Right atrium auricular region (tissue), 2 donors: ENCODE measurements at places on chromosomes 7 and 10. TPM values are rescaled to one million over a fixed set of nuclear protein-coding genes. Genes with fewer than 3 reads are reported as not detected.
A peak's percentile ranks its signal among the peaks of the same experiment; 100 is the strongest.

Gene TAS2R5
- not detected for total RNA-seq

GRCh38 chr7:75042286-75042685 lies 31.3 kb downstream of the RCC1L start:
- peaks cover 11% of the 10 kb centered on the region for H3K4me1 ChIP-seq
- H3K27ac ChIP-seq: no peak overlapping the region
- no peak overlapping the region for H3K4me3 ChIP-seq
- H3K27me3 ChIP-seq: no peaks in the 10 kb centered on the region
- peaks cover 21% of the 10 kb centered on the region for H3K36me3 ChIP-seq
- DNase-seq: no peak

GRCh38 chr10:90964781-90965465 lies 44.0 kb upstream of the ANKRD1 start:
- no peaks in the 10 kb centered on the region for H3K27me3 ChIP-seq
- DNase-seq: peak; percentile 57
- H3K27ac ChIP-seq: peak overlapping the region; percentile 81
- peaks cover 32% of the 10 kb centered on the region for H3K4me1 ChIP-seq
- peaks cover 36% of the 10 kb centered on the region for H3K36me3 ChIP-seq
- H3K4me3 ChIP-seq: no peak overlapping the region

Gene ANXA8L1
- total RNA-seq: 12.5 TPM

DNA sequence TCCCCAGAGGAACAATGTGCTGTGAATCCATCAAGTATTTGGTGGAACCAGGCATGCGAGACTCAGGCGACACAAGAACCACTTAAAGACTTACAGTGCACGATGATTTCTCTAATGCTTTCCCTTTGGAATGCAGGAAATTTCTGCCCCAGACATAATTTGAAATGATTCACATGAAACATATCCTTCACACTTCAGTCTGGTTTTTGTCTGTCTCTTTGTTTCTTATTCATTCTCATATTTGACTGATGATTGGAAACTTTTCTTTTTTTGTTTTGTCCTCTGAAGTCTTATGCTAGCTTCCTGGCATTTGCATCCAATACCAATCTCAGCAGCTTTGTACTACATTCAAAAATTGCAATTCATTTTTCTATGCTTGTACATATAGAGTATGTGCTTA lies 502.8 kb downstream of the PHTF2 start:
- no peaks in the 10 kb centered on the region for H3K4me1 ChIP-seq
- no peaks in the 10 kb centered on the region for H3K27me3 ChIP-seq
- no peak overlapping the region for H3K4me3 ChIP-seq
- no peak overlapping the region for H3K27ac ChIP-seq
- DNase-seq: no peak

Gene ANXA11
- total RNA-seq: 224 TPM

Gene AOC1
- total RNA-seq: not detected

DNA sequence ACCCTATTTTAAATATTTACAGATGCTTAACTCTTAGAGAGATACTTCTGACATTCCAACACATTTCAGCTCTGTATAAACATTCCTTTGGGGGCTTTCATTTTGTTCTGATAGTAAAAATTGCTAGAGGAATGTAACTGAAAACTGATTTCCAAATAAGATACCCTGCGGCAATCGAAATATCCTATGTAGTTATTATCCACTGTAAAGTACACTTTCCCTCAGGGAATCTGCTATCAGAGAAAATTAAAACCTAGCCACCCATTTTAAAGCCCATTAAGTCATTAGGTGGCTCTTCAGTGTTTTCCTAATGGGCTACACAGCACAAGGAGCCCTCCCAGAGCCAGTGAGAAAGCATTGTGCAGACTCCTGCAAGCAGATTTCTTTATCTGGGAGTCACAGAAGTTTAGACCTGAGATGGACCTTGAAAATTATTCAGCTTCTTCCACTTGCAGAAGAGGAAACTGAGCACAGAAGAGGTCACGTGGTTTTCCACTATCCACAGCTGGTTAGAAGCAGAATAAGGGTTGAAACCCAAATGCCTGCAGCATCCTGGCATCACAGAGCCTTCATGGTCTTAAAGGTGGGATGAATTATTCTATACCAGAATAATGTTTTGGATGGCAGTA lies 12.6 kb upstream of the CPVL start:
- no peak overlapping the region for H3K4me3 ChIP-seq
- no peaks in the 10 kb centered on the region for H3K4me1 ChIP-seq
- DNase-seq: no peak
- no peaks in the 10 kb centered on the region for H3K27me3 ChIP-seq
- H3K36me3 ChIP-seq: no peaks in the 10 kb centered on the region

DNA sequence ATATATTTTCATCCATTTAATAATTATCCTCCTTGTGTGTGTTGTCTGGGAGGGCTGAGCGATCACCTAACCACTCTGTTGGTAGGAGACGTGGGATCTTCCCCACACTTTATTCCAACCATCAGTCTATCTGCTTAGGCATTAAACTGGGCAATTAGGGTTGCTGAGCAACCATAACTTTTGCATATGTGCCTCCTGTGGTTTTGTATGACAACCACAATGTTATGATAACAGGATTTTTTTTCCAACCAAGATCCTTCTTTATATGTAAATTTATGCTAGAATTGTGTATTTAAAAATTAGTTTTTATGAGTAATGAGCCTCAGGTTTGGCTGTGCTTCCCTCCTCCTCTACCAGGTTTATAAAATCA lies 495.0 kb upstream of the MGMT start:
- no peaks in the 10 kb centered on the region for H3K27me3 ChIP-seq
- H3K4me1 ChIP-seq: no peaks in the 10 kb centered on the region
- H3K27ac ChIP-seq: no peak overlapping the region
- no peak overlapping the region for H3K4me3 ChIP-seq

Gene SLC18A2
- 0.22 TPM for total RNA-seq

Gene LIPJ
- total RNA-seq: not detected

DNA sequence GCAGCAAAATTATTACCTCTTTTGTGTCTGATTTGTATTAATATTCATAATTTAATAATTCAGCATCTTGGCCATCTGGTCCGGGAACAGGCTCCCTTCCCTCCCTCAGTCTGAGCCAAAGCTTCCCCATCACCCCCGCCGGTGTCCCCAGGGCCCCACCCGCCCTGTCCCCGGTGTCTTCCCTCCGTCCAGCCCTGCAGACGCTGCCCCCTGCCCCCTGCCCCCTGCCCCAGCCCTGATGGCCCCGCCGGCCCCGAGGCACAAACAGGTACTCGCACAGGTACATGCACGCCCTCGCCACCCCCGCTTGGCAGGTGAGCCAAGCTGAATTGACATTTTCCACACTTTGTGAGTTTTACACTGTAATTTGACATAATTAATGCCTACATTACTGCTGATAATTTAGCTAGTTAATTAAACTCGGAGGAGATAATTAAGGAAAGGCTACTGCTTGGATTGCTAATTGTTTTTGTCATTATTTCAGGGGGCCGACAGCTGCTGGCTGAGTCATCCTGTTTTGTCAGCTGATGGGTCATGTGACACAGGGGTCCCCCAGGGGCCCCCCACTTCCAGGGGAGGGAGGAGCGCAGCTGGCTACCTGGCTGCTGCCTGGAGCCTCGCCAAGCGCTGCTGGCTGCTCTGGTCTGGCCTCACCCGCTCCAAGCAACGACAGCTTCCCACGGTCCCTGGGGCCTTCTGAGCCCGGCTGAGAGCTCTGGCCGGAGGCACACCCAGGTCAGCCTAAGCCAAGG lies 36.6 kb downstream of the MICALL2 start:
- no peaks in the 10 kb centered on the region for H3K36me3 ChIP-seq
- no peaks in the 10 kb centered on the region for H3K27me3 ChIP-seq
- H3K4me1 ChIP-seq: no peaks in the 10 kb centered on the region
- no peak for DNase-seq
- H3K4me3 ChIP-seq: no peak overlapping the region
- H3K27ac ChIP-seq: no peak overlapping the region

Gene ATG9B
- total RNA-seq: not detected

Gene HERC4
- total RNA-seq: 22.0 TPM

DNA sequence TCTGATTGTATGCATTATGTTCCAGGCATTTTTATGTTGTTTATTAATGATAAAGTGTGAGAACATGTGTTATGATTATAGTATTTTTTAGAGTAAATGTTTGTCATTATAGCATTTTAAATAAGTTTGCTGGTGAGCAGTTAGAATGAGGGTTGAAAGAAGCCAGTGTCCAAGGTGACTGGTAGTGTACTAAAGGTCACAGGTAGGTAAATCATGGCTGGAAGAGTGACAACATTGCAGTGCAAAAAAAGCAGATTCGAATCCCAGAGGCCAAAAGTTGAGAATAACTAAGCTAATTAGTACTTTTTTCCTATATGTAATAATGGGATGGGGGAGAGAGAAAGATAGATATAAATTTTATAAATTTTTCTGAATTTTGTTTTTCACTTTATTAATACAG lies 44.0 kb downstream of the RSBN1L start:
- no peaks in the 10 kb centered on the region for H3K27me3 ChIP-seq
- H3K36me3 ChIP-seq: no peaks in the 10 kb centered on the region
- no peak overlapping the region for H3K4me3 ChIP-seq
- H3K4me1 ChIP-seq: peaks cover 3% of the 10 kb centered on the region

Gene RBM28
- total RNA-seq: 12.7 TPM

Gene ZNF425
- total RNA-seq: 0.89 TPM

Gene IFRD1
- total RNA-seq: 11.2 TPM

DNA sequence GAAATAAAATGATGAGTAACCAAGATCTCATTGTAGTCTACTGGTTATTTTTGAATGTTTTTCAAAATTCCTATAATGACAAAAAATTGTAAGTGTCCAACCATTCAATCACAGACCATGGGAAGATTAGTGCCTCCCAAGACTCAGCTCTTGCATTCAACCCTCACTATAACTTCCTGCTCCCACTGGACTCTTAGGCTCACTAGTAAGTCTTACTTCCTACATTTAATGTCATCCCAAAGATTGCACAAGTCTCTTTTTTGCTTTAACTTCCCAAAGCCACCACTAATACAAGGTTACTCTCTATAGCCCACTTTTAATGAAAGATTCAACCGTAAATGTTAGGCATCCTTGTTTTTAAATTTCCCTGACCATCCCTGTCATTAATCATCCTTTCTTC lies 111.9 kb upstream of the NRBF2 start:
- no peaks in the 10 kb centered on the region for H3K36me3 ChIP-seq
- H3K27me3 ChIP-seq: no peaks in the 10 kb centered on the region
- DNase-seq: no peak
- no peak overlapping the region for H3K4me3 ChIP-seq
- no peaks in the 10 kb centered on the region for H3K4me1 ChIP-seq

Gene ITIH2
- not detected for total RNA-seq

GRCh38 chr10:110433740-110434139 lies 64.0 kb upstream of the DUSP5 start:
- H3K27me3 ChIP-seq: no peaks in the 10 kb centered on the region
- DNase-seq: no peak
- H3K4me1 ChIP-seq: no peaks in the 10 kb centered on the region
- H3K4me3 ChIP-seq: no peak overlapping the region
- H3K27ac ChIP-seq: no peak overlapping the region
- H3K36me3 ChIP-seq: no peaks in the 10 kb centered on the region

GRCh38 chr10:121324678-121325213 lies 273.5 kb downstream of the FGFR2 start:
- no peaks in the 10 kb centered on the region for H3K4me1 ChIP-seq
- no peaks in the 10 kb centered on the region for H3K36me3 ChIP-seq
- H3K4me3 ChIP-seq: no peak overlapping the region
- DNase-seq: no peak
- no peaks in the 10 kb centered on the region for H3K27me3 ChIP-seq

DNA sequence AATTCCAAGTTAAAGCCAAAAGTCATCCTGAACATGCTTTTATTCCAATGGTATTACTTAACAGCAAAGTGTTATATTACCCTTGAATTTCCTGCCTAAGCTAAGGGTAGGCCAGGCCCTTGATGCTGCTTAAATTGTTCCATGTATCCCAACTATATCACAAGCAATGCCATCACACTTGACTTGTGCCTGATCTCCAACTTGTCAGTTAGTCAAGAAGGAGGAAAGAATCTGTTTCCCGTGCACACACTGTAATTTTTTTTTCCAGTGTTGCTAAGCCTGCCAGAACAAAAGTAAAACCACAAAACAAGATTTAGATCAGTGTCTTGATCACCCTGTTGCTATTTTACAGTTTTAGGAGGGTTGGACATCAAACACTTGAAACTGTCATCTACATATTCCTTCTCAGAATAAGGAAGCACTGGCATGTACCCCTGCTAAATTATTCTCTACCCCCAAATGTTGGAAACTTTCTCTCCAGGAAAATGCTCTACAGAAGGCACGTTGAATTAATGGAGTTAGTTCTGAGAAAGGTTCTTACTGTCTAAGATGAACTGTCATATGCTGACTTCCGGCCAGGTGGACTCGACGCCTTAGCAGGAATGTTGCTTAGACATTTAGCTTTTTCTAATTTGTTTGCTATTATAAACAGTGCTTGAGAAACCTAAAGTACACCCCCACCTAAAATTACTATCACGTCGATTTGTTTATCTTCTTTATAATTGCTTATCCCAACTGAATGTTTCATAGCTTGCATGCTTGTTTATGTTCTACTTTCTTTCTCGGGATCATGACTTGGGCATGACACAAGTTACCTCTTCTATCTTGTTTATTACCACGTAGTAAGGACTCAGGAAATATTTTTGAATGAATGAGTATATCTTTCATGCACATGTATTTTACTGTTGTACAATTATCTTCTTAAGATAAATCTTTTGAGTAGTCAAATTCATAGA lies 105.5 kb upstream of the ZNF438 start:
- H3K36me3 ChIP-seq: no peaks in the 10 kb centered on the region
- H3K4me1 ChIP-seq: no peaks in the 10 kb centered on the region
- peak; percentile 54 for DNase-seq
- no peak overlapping the region for H3K4me3 ChIP-seq

DNA sequence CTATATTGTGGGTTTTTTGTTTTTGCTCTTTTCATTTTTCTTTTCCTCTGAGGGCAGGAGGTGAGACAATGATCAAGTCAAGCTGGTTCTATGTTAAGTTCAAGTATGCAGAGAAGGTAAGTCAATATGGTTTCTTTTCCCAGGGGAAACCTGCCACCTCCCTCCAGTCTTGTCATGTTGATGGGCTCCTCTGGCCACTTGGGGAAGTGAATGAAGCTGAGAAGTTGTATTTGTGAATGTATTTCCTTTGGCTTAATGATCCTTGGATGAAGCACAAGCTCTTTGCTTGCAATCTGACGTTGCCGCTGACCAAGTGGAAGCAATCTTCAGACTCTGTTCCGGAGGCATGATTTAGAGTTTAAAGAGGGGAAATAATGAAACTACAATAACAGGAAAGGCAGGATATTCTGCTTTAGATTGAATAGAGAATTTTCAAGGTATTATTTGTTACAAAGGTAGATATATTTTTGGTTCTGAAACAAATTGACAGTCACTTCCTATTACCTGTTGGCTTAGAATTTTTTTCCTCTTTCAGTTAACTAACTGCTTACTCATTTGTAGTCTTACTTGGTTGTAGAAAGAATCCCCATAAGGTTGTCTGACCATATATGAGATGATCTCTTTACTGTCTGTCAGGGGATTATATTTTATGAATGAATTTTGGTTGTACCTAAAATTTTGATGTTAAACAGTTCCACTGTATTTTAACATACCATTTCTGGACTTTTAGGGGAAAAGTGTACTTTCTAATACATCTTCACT lies 369.6 kb downstream of the AUTS2 start:
- no peaks in the 10 kb centered on the region for H3K4me1 ChIP-seq
- H3K27me3 ChIP-seq: no peaks in the 10 kb centered on the region
- DNase-seq: no peak
- H3K36me3 ChIP-seq: no peaks in the 10 kb centered on the region
